D341Med (cell line): ENCODE measurements at places on chromosomes 13 and 19.

DNA sequence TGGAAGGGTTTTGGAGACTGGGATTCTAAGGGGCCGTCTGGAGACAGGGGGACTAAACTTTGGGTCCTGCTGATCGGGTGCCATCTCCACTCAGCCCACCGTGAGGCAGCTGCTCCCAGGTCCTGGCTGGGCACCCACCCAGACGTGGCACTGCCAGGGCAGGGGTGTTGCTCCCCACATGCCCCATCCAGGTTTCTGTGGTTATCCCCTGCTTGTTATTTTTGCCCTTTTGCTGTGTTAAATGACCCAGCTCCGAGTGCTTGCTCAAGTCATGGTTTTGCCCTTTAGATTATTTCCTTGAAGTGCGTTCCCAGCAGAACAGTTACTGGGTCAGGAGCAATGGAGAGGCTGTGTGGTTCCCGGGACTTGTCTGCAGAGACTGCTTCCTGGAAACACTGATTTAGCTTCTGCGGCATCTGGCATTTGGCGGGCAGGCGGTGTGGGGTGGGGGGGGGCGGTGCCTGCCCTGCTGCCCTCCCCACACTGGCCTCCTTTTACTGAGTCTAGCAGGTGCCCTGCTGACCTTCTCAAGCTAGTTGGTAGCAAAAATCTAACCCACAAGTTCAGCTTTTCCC, 1.9 kb downstream of the RAB11B start:
- peak; percentile 25 for DNase-seq

DNA sequence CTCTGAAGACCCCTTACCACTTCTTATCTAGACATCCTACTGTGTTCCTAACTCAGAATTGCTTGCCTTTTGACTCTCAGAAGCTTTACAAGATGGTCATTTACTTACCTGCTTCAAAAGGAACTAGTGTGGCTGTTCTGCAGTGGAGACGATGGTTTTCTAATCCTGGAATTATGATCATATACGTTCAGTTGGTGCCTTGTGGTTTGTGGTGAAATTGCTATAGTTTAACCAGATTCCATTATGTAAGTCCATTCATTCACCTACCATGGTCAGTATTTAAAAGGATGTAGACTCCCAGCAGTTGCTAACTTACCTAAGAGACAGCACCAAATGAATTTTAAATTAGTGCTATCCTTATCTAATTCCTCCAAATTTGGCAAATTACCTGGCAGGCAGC, 210.9 kb downstream of the SHISA2 start:
- DNase-seq: no peak

DNA sequence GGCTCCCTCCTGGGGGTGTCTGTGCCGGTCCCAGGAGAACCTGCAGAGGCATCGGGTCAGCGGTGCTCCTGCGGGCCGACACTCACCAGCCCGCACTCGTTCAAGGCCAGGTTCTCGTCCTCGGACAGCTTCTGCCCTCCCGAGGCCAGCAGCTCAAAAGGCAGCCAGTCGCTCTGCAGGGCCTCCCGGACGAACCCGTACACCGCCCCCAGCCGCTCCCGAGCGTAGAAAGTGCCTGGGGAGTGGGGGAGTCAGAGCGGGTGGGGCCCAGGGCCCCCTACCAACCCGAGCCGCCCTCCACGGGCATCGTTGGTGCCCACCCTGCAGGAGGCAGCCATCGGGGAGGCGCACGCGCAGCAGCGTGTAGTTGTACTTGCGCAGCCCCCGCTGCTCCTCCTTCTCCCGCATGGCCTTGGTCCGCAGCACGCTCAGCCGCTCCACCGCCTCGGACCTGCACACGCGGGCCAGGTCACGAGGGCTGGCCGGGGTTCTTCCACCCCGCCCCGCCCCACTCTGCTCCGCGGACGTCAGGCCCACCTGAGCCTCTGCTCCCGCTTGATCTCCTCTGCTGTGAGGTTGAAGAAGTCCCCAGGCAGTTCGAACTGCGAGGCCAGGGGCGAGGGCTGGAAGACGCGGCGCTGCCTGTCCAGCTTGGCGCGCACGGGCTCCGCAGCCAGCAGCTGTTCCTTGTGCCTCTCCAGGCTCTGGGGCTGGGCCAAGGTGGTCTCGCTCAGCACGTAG, 11.5 kb downstream of the UBXN6 start:
- DNase-seq: peak; percentile 38

GRCh38 chr19:57935731-57936130, 529 bp upstream of the ZNF418 start:
- no peak for DNase-seq
